ENCODE measurements at places on chromosomes 2 and 18. TPM values are rescaled to one million over a fixed set of nuclear protein-coding genes. Genes with fewer than 3 reads are reported as not detected.

GRCh38 chr2:150426724-150427123 is 60.7 kb downstream of the RND3 start:
- DNase-seq, result no peak

The IL36G gene
- not detected for total RNA-seq

The LDLRAD4 gene
- total RNA-seq, result 51.0 TPM

The ADRA2B gene
- total RNA-seq, result 0.95 TPM

GRCh38 chr2:55001716-55002115 is 48.5 kb downstream of the RTN4 start:
- DNase-seq, result no peak

The COLEC11 gene
- total RNA-seq, result 79.0 TPM

All from mucosa of gallbladder (tissue), 1 donor.